ENCODE measurements at places on chromosomes 7 and 10.

DNA sequence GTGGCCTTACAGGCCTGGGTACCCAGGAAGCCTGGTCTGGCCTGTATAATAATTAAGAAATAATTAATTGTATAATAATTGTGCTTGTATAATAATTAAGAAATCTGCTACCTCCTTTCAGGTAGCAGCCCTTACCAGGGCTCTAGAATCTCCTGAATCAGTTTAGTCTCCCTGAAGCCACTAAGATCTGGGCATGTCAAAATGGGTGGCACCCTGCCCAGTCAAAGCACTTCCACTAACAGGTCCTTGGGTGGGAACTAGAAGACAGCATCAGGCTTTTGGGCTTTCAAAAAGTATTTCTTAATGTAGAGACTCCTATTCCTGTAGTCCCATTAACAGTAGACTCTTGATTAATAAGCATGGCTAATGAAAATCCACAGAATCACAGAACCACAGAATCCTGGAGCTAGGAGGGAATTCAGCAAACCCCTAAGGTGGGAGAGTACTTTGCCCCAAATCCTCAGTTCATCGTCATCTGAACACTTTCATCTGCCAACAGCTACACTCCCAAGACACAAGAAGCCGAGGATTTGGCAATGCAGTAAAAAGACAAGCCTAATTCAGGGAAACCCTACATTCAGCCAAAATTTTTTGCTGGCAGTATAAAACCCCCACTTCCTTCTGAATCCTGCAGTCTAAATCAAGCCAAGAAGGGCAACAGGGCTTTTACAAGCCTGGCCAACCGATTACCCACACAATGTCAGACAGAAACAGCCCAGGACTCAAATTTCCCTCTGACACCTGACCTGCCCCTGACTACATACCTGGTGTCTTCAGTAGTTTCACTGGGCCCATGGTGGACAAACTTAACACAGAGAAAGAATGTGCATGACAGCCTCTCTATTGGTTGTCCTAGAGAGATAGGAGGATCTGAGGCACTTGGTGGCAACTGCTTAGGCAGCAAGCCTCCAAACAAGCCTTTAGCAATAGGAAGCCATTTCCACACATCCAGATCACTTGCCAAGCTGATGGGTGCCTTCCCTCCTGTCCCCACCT lies 5.9 kb upstream of the IL6 start:
- no peak for DNase-seq

DNA sequence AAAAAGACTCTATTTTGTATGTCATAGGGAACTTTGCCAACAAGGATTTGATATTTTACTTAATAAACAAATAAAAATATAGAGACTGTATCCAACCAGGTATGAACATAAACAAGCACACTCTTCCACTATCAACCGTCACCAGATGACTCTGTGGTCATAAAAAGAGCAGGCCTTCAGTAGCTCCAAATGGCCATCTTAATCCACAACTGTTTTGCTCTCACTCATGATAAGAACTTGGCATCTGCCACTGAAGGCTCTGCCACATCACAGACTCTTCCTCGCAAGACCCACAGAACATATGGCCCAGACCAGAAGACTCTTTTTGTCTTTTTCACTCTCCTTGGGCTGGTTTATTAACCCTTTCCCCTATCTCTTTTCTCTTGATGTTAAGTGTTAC lies 98.7 kb upstream of the POM121L12 start:
- no peak for DNase-seq

DNA sequence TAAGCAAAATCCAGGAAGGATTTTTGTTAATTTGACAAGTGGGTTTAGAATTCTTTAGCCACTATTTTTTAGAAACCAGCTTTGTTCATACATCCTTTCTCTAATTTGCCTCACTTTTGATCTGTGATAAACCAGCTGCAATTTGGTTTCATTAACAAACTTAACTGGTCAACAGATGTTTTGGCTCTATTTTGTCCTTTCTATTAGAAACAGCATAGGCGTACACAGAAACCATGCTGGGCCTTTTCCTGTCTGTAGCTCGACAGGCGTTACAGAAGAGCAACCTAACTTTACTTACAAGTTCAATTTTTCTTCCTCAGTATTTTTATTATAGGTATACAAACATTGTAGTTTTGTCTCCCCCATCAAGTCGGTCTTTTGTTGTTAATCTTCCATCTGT lies 28.2 kb downstream of the KAT6B start:
- no peak for DNase-seq

- DNase-seq, result peak; percentile 3
Measured at GRCh38 chr10:64090865-64091264, 569.7 kb downstream of the REEP3 start.

- no peak for DNase-seq
Measured at GRCh38 chr7:43111630-43112458, 603 bp upstream of the HECW1 start.

GRCh38 chr10:102493771-102494170 lies 8.7 kb downstream of the ACTR1A start:
- DNase-seq, result peak; percentile 34

GRCh38 chr7:70676243-70676642 lies 455.7 kb upstream of the GALNT17 start:
- no peak for DNase-seq

GRCh38 chr10:67770537-67770936 lies 67.5 kb downstream of the DNAJC12 start:
- no peak for DNase-seq

GRCh38 chr7:108468246-108468645 lies 12.0 kb upstream of the NRCAM start:
- DNase-seq, result no peak

- DNase-seq, result peak; percentile 88
Measured at GRCh38 chr10:126663880-126664279, 6.6 kb downstream of the C10orf90 start.

DNA sequence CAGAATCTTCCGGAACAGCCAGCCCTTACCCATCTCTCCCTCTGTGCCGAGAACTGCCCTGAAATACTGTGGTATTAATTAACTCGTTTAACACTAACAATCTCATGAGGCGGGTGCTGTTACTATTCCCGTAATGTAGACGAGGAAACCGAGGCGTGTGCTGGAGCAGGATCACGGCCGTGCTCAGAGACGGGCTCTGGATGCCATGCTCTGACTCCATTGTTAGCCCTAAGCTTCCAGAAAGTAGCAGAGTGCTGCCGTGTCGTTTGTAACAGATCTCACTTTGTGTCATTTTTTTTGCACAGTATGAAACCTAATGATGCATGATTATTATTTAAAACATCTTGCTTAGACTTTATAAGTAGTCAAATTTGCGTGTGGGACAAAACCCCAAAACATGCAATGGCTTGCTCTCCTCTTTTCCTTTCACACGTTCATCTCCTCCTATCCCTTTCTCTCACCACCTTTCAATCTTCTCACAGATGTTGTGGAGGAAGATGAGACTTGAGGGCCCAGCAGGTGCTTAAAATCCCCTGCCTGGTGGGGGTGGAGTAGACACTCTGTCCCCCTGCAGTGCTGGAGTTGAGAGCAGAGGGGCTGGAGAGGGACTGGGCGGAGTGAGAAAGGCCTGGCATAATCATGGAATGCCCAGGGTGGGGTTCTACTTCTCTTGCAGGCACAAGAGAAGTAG lies 482 bp upstream of the ACTR3C start:
- peak; percentile 8 for DNase-seq

DNA sequence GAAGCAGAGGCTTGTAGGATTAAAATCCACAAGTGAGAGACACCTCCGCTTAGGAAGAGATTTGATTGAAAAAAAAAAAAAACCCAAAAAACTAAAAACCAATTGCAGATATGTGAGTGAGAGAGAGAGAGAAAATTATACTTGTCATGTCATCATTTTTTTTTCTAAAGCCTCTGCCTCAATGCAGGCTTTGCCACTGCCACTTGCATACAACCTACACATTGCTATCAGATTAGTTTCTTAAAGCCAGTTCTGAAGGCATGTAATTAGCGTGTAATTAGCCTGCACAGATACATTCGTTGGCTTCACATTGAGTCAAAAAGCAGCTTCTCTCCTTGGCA lies 86.1 kb upstream of the MTPN start:
- DNase-seq, result no peak

- no peak for DNase-seq
Measured at GRCh38 chr10:110009736-110010475, 2.1 kb downstream of the ADD3 start.

DNA sequence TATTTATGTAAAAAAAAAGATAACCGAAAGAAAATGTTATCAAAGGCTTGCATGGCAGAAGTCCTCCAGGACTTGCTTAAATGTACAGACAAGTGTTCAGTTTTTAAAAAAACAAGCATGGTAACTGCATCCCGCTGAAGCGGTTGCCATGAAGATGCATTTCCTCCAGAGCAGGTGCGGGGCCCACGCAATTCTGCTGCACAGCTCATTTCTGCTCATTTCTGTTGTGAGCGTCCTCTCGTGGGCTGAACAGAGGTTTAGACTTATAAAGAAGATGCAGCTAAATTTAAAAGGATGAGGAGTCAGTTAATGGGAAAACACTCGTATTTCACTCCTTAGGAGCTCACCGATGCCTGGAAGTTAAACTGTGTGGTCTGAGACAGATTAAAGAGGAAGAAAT lies 247.6 kb downstream of the DNAJB6 start:
- no peak for DNase-seq

DNA sequence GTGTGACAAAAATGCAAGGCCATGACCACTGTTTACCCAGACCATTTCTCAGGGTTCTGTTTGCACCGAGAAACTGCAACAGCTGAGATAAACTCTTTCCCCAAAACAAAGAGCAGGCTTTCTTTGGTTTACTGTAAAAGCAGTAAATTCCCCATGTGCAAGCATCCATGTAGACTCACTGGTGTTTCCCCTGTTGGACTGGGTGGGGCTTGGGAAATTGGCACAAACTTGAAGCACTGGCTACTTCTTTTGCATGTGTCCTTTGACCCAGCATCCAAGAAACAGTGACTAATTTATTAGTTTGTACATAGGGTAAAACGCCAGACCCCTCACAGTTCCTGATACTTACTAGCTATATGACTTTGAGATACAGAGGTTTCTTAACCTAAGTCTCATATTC lies 12.3 kb downstream of the IQUB start:
- no peak for DNase-seq

- DNase-seq, result no peak
Measured at GRCh38 chr10:94430701-94431100, 28.4 kb downstream of the TBC1D12 start.

GRCh38 chr10:127826154-127826725 lies 66.5 kb downstream of the CLRN3 start:
- DNase-seq, result no peak

DNA sequence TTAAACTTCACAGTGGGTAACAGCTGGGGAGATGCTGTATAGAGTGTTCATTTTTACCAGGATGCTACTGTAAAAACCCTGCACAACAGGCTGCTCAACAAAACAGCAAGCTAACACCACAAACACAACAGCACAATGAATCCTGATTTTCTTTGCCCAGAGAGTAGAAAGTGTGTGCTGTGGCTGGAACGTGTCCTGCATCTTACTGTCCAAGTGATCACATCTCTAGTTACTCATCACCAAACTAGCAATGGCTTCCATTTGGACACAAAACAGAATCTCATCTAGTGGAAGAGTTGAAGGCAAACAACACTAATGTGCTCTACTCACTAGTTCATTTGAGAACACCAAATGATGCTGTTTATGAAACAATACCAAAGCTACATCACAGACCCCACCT lies 121.2 kb downstream of the SLC25A13 start:
- no peak for DNase-seq

- DNase-seq, result no peak
Measured at GRCh38 chr10:123792248-123792978, 99.2 kb downstream of the CPXM2 start.

- DNase-seq, result peak; percentile 70
Measured at GRCh38 chr10:69684020-69684980, 54.3 kb downstream of the FAM241B start.

GRCh38 chr7:150937848-150938561 lies 40.1 kb downstream of the KCNH2 start:
- DNase-seq, result peak; percentile 49

DNA sequence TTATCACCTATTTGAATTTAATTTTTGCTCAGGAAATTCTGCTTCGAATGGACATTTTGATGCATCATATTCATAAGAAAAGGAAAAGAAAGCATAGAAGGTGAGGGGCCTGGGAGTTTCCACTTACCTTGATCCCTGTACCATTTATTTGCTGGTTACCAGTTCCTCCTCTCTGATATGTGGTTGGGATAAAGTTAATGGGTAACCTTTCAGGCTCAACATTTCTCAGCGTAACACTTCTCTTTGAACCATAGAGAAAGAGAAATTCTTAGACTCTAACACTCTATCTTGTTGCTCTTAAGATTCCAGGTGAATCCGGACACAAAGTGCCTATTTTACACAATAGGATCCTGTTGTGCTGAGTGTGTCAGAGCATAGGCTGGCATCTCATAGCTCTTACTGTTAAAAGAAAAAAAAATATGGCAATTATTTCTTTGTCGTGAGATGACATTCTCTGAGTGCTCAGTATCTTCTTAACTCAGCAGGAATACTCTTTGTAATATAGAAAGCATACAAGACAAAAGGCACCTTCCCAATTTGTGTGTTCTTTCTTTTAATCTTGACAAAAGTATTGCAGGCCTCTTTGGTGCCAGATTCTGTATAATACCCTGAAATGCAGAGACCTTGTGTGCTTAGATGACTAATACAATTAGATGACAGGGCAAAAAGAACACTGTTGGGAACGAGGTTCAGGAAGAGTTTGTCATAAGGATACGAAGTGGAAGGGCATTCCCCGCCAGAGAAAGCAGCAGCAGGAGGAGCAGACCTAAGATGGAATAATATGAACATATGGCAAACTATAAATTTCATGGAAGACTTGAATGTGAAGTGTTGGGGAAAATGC lies 689.6 kb downstream of the NRG3 start:
- DNase-seq, result no peak

GRCh38 chr7:110877016-110877415 lies 213.9 kb upstream of the LRRN3 start:
- no peak for DNase-seq

GRCh38 chr7:140714331-140715040 lies 18.0 kb downstream of the NDUFB2 start:
- DNase-seq, result no peak

- DNase-seq, result peak; percentile 35
Measured at GRCh38 chr10:50421026-50421719, 169.9 kb upstream of the ASAH2 start.

GRCh38 chr7:22223807-22224206 lies 133.1 kb downstream of the RAPGEF5 start:
- DNase-seq, result no peak

DNA sequence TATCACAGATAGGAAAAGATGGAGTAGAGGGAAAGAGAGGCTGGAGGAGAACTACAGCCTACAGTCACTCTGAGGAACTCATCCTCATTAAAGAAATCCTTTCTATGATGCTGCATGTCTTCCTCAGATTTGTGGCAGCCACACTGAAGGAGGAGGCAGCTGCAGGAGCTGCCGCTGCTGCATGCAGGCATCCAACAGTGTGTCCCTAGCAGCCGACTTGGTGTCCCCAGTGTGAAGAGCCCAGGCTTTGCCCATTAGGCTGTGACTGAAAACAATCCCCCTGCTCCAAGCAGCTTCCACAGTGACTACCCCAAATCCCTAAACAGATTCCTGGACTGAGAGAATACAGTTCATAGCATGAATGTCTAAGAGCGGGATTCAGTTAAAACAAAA lies 23.1 kb downstream of the SKIDA1 start:
- no peak for DNase-seq

GRCh38 chr10:124731551-124731950 lies 12.6 kb downstream of the FAM53B start:
- no peak for DNase-seq

GRCh38 chr7:36456138-36456537 lies 66.5 kb downstream of the ANLN start:
- no peak for DNase-seq
